ENCODE measurements at places on chromosomes 16 and 17.

- DNase-seq, result no peak
These were observed 7.1 kb upstream of the GJC1 start for GRCh38 chr17:44837196-44837595.

DNA sequence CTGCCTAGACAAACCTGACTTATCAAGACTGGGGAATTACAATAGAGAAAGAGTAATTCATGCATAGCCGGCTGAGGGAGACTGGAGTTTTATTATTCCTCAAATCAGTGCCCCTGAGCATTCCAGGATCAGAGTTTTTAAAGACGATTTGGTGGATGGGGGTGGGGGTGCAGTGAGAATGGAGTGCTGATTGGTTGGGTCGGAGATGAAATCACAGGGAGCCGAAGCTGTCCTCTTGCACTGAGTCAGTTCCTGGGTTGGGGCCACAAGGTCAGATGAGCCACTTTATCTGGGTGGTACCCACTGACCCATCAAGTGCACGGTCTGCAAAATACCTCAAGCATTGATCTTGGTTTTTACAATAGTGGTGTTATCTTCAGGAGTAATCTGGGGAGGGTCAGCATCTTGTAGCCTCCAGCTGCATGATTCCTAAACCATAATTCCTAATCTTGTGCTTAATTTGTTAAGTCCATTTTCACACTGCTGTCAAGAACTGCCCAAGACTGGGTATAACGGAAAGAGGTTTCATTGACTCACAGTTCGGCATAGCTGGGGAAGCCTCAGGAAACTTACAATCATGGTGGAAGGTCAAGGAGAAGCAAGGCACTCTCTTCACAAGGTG lies 69.6 kb downstream of the MARF1 start:
- DNase-seq, result no peak

- no peak for DNase-seq
These were observed 142.5 kb upstream of the HS3ST2 start for GRCh38 chr16:22671301-22672076.

GRCh38 chr17:70987867-70988340 lies 818.6 kb downstream of the KCNJ2 start:
- no peak for DNase-seq

DNA sequence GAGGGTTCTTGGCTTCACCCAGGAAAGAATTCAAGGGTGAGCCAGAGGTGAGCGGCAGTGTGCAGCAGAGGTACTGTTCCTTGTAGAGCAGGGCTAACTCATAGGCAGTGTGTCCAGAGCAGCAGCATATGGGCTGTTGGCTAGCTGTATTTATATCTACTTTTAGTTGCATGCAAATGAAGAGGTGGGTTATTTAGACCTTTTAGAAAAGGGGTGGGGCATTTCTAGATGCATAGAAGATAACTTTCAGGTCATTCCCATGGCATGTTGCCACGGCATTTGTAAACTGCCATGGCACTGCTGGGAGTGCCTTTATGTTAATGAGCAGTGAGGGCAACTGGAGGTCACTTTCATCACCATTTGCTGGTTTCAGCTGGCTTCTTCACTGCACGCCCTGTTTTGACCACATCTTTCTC lies 141.0 kb downstream of the STX8 start:
- no peak for DNase-seq

DNA sequence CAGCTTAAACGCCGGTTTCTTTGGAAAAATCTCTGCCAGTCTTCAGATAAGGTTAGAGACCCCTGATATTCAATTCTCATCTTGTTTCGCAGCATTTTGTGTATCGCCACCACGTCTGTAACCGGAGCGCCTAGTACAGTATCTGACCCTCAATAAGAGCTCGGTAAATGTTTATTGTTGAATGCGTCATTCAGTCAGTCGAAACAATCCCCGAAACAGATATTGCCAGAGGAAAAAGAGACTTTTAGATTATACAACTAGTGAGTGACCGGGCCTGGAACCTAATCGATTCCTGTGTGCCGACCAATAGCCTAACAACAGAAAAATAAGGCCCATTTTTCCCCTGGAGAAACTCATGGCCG lies 626 bp downstream of the PELP1 start:
- no peak for DNase-seq

DNA sequence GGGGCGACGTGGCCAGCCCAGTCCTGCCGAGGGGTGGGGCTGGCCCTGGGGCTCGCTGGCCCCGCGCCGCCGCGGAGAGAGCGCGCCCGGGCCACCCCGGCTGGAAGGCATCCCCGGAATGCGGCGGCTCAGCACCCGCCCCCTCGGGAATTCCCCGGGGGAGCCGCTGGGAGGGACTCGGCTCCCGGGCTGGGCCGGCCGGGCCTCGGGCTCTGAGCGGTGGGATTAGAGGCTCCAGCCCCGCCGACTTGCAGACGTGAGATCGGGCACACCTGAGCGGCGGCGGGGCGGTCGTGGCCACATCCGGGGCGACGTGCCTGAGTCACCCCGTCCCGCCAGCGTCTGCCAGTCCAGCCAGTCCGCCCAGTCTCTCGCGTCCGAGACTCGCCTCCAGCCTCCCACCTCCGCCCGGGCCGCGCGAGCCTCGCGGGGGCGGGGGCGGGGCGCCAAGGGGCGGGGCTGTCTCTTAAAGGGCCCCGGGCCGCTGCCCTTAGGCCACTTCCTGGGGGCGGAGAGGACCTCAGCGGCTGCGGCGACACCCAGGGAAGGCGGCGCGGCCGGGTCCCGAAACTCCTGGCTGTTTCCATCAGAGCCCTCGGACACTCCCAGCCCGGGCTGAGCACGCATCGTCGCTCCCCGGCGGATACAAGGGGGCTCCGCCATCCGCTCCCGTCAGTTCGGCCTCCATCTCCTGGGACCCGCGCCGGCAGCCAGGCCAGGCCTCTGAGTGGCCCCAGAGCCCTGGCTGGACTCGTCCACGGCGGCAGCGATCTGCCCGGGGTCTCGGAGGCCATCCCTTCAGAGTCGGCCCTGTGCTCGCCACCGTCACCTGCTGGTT lies at the start of gene KCTD11:
Gene KCTD11, plus strand, starts transcription at position 498 of the 838 bp plus-strand sequence.
- peak; percentile 1 for DNase-seq

DNA sequence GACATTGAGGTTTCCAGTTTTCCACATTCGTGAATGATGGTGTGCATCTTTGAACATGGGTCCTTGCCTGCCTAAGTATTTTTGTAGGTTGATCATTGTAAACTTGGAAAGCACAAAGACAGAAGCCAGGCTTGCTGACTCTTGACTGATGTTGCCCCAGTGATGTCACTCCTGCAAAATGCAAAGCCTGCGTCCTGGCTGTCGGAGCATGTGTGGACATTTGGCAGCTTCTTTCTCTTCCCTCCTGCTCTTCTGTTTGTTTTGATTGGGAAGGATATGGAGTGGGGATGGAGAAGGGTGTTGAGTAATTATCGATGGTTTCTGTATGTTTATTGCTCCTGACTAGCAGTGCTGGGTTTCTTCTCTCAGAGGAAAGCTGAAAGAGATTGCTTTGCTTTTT lies 3.2 kb downstream of the NDE1 start:
- DNase-seq, result no peak

- DNase-seq, result peak; percentile 39
These were observed 43.5 kb downstream of the REXO5 start for GRCh38 chr16:20849589-20850390.

GRCh38 chr16:49473773-49474172 lies 100.2 kb downstream of the C16orf78 start:
- no peak for DNase-seq

GRCh38 chr17:42518046-42518754 lies 17.8 kb upstream of the NAGLU start:
- no peak for DNase-seq

Measured in NCI-H774 (cell line).